ENCODE measurements at places on chromosomes 5 and 9.

- DNase-seq, result no peak
Measured at GRCh38 chr5:168869615-168870227, 290.6 kb upstream of the PANK3 start.

GRCh38 chr9:132458432-132458831 lies 48.4 kb downstream of the CFAP77 start:
- no peak for DNase-seq

DNA sequence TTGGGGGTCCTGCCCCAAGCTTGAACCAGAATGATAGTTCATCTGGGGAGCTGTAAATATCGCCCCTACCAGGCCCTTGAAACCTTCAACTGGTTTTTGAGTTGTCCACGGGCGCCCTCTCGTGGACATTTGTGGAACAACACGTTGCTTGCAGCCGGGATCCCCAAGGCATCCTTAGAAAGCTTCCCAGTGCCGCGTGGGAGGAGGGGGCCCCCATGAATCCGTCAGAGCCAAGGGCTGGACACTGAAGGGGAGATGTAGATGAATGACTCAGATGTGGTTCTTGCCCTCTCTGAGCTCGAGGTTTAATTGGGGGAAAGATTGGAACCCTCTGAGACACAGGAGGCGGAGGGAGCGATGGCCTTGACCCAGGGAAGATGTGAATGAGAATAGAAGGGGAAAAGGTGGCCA lies 31.8 kb upstream of the ORM1 start:
- DNase-seq, result peak; percentile 60

DNA sequence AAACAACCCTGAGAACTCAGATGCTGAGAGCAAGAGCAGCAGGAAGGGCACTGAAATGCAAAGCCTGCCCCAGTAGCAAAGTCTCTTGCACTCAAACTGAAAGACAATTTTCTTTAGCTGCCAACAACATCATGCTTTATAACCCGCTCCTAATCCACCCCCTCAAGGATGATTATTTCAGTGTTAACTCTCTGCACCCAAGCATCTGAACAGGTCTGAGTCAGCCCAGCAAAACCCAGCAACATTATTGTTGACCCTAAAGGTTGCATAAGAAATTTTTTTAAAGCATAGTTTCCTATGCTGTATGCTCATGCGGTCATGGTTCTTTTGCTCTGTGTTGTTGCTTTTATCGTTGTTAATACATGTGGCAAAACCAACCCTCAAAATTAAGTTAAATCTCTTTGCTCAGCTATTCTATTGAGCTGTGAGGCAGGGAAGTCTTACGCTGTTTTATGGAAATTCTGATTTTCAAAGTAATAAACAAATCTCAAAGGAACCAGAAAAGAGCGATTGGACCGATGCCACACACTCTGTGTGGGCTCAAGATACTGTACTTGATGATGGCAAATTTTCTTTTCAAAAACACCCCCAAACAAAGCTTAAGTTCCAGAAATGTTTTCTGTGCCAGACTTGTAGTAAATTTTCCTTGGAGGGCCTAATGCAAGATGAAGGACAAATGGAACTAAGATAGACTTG lies 440.6 kb upstream of the MPDZ start:
- no peak for DNase-seq

DNA sequence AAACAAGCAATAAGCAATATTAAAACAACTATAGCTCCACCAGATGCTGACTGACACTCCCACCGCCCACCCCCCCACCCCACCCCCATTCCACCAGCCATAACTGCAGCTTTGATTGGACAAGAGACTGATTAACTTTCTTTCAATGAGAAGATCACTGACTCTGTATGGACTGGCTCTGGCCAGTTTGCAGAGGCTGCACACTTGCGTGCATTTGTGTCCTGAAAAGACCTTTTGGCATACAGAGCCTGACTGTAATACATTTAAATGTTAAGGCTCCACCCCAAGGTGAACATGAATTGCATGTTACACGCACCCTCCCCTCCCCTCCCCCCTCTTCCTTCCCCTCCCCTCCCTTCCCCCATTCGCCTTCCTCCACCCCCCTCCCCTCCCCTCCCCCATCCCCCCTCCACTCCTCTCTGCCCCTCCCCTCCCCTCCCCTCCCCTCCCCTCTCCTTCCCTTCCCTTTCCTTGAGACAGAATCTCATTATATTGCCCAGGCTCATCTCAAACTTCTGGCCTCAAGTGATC lies 31.1 kb downstream of the FGD3 start:
- no peak for DNase-seq

DNA sequence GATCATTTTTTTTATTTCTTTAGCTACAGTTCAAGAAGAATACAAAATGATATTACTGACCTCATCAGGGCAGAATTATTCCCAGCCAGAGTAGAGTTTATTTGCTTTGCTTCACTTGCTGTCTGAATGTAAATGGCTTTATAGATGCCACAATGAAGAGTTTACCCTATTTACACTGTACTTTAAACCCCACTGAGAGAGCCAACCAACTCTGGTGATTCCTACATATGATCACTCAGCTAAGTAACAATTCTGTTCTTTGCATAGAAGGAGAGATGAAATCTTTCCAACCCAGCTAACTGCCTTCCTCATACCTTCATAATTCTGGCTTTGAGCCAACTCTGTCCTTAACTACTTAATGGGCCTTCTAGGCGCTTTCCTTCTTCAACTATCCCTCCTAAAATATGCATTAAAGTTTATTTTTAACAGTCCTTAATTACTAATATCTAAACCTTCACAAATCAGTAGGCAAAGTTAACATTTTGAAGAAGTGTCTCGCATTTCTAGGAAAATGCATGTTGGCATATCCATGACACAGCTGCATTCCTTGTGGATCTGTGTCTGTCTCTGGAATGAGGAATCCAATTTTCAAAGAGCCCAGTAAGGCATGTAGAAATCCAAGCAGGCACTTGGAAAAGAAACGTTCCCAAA lies 284.8 kb upstream of the GRAMD2B start:
- no peak for DNase-seq

DNA sequence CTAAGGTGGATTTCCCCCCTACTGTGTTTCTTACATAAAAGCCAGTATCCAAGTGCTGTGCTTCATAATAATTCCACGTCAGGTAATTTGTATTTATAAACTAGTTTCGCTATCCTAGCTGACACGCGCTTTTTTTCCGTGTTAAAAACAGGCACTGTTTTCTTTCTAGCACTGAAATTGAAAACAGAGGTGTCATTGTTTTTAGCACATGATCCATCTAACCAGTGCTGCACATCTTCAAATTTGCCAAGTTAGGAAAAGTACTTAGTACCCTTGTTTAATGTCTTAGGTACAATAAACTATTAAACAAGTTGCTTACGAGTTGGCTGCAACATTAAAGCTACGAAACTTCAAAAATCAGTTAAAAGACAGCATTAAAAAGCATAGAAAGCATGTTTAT lies 49.9 kb downstream of the JMY start:
- DNase-seq, result no peak

DNA sequence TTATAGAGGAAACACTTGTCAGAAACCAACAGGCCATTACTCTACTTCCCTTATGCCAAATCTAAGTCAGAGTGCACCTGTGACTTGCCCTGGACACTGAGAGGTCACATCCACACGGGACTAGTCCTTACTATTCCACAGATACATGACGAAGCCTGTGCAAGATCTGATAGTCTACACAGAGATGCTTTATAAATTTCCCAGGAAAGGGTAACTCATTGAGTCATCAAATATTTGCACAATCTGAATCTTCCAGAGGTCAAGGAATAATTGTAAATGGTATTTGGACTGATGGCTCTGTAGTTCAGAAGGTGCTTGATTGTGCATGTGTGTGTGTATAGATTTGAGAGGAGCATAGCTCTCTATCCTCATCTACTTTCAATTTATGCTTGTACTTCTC lies 55.2 kb upstream of the JAK2 start:
- DNase-seq, result no peak

- no peak for DNase-seq
Measured at GRCh38 chr5:119570910-119571309, 58.4 kb upstream of the FAM170A start.

DNA sequence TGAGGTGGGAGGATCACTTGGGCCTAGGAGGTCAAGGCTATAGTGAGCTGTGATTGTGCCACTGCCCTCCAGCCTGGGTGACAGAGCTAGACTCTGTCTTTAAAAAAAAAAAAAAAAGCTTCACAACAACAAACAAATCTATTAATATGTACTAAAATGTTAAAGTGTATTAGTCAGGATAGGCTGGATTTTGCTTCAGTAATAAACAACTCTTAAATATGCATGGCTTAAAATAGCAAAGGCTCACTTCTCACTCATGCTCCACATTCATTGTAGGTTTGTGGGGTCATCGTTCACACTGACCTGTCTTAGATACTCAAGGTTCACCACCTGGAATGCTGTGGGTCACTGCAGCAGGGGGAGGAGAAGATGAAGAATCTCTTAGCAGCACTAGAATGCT lies 33.8 kb upstream of the COL15A1 start:
- DNase-seq, result no peak

DNA sequence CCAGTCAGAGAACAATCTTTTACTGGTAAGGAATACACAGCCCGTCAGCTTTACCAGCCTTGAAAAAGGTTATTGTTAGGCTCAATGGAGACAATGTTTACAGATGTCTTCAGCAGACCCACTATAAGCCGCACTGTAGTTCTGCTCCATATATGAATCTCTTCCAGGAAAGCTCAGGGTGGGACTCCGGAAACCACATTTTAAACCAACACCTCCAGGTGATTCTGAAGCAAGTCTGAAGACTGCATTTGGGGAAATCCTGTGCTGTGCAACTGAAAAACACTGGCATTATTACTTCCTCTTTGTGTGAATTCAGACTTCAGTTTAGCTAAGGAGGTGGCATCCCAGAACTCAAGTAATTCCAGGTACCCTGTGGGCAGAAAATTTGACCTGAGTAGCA lies 3.5 kb downstream of the GZMK start:
- no peak for DNase-seq

DNA sequence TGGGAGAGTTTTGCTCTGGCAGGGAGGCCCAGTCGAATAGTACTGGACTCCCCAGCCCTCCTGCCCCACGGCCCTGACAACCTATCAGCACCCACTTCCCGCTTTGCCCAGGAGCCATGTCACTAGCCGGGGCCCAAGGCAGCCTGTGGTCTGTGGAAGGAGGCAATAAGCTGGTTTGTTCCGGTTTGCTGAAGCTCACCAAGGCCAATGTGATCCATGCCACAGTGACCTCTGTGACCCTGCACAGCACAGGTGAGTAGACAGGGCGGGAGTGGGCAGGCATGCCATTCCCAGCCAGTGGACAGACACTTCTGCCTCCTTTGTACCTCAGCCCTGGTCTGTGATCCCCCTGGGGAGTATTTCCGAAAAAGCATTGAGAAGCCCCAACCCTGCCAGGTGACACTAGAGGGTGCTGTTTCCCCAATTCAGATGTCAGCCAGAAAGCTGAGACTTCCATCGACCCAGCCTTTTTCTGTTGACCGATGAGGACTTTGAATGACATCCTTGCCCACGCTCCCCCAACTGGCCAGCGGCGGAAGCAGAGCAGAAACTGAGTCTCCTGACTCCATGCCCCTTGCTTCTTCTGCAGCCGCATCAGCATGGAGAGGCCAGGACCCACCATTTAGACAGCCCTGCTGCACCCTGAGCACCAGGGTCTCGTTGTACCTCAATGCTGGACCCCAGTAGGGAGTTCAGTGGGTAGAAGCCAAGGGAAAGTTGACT lies 9.6 kb downstream of the PCYOX1L start:
- DNase-seq, result peak; percentile 80

DNA sequence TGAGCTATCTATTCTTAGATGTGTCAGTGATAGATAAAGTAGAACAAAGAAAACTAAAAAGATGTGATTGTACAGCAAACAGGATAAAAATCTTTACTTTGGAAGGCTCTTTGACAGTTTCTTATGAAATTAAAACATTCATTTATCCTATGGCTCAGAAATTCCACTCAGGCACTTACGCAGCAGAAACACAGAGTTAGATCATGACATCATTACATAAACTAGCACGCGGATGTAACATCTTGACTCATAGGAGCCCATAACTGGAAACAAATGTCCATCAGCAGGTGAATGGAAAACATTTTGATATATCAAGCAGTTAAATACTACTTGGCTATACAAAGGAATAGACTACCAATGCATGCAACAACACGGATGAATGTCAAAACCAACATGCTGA lies 45.3 kb downstream of the ICE1 start:
- no peak for DNase-seq

GRCh38 chr9:18477121-18477660 lies 3.2 kb downstream of the ADAMTSL1 start:
- DNase-seq, result no peak

GRCh38 chr5:164680216-164680615 lies 1174.8 kb downstream of the MAT2B start:
- DNase-seq, result no peak

DNA sequence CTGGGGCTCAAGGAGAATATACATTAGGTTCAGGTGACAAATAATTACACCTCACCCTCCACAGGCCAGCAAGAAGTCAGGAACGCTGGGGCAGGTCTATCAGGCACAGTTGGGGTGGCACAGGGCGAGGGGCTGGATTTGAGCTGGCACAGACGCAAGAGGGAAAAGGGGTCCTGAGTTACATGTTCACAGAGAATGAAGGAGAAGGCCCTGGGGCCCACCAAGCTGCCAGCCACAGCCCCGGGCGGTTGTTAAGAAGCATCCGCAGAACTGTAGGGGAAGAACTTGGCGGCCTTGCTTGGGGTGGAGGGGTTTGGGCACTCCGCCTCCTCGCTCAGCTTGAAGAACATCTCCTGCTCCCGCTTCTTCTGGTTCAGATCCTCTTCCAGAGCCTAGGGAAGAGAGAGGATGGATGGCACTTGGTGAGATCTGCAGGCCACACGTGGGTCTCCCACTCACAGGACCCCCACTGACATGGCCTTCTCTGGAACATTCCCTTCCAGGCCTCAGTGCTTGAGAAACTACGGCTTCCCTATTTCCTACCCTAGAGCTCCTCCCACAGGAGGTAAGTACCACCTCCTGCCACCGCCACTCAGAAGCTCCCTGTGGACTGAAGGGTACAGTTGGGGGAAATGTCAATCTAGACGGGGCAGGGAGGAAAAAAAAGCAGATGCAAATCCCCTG lies 38.3 kb upstream of the FBXW11 start:
- no peak for DNase-seq

- no peak for DNase-seq
Measured at GRCh38 chr5:162227075-162227474, 159.5 kb downstream of the GABRG2 start.
